ENCODE measurements at places on chromosomes 6 and 20. TPM values are rescaled to one million over a fixed set of nuclear protein-coding genes. Genes with fewer than 3 reads are reported as not detected.

- DNase-seq: no peak
Measured at GRCh38 chr6:29620630-29621029, 12.4 kb downstream of the GABBR1 start.

Gene SEL1L2
- not detected for total RNA-seq

- DNase-seq: no peak
Measured at GRCh38 chr6:3351105-3351676, 92.4 kb downstream of the PSMG4 start.

DNA sequence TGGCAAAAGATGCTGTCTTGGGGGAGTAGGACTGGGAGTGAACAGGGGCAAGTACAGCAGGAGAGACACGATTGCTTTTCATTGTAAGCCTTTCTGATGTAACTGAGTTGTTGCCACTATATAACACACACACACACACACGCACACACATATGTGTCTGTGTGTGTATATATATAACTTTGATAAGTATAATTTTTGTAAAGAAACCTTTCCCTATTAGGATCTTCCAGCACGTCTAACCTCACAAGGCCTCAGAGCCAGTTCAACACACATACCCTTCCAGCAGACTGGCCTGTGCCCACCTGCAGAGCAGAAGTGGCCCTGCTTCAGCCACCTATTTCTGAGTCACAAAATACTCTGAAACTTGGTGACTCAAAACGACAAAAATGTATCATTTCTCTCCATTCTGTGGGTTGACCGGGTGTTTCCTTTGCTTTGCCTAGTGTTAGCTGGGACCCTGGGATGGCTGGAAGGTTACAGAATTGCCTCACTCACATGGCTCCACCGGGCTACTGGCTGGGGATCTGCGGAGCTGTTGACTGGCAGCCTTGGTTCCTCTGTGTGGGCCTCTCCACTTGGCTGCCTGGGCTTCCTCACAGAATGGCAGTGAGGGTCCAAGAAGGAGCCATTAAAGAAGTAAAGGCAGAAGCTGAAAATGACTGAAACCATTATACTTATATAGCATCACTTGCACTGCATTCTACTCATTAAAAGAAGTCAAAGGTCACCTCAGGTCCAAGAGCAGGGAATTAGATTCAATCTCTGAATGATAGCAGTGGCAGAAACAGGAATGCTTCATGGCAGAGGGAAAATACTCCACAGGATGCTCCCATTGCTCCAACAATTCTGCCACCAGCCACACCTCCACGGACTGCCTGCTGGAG lies 126.4 kb downstream of the BANF2 start:
- no peak for DNase-seq

DNA sequence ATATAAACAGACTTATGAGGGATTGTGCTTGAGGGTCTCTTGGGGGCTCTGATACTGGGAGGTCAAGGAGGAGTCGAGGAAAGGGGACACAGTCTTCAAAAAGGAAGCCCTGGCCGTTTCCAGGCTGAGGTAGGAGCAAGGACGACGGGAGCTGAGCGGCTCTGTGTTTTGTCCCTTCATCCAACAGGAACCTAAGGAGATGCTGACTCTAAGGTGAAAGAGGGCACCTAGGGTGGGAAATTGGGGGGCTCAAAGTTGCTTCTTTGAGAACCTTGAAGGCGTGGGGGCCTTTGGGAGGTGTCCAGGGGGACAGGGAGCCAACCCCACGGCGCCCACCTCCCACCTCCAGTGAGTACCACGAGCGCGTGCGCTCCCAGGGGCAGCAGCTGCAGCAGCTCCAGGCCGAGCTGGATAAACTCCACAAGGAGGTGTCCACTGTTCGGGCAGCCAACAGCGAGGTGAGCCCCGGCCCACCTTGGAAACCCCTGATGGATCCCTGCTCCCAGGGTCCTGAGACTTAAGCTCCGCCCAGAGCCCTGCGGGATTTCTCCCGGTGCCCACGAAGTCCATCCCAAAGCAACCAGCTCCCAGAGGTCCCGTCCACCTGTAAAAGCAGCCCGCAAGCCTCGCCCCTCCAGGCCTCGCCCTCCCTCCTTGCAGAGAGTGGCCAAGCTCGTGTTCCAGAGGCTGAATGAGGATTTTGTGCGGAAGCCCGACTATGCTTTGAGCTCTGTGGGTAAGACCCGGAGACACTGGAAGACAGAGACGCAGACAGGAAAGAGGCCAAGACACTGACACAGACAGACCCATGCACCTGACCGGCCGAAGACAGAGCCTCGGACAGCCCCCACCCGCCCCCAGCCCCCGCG lies 2.9 kb downstream of the SPAG4 start:
- no peak for DNase-seq

Data from stomach (tissue), 19 donors.